Activated CD4-positive, alpha-beta T cell treated with anti-CD3 and anti-CD28 coated beads, Interleukin-2, amount 10 ng/mL, durations not matched to agents 24 days and 14 days (primary cell): ENCODE measurements at places on chromosomes 3 and 15. TPM values are rescaled to one million over a fixed set of nuclear protein-coding genes. Genes with fewer than 3 reads are reported as not detected.

GRCh38 chr15:56205061-56205876 lies 38.4 kb downstream of the RFX7 start:
- no peak for DNase-seq
- peaks cover 23% of the 10 kb centered on the region for H3K36me3 ChIP-seq
- no peaks in the 10 kb centered on the region for H3K27me3 ChIP-seq
- no peak overlapping the region for H3K4me3 ChIP-seq

DNA sequence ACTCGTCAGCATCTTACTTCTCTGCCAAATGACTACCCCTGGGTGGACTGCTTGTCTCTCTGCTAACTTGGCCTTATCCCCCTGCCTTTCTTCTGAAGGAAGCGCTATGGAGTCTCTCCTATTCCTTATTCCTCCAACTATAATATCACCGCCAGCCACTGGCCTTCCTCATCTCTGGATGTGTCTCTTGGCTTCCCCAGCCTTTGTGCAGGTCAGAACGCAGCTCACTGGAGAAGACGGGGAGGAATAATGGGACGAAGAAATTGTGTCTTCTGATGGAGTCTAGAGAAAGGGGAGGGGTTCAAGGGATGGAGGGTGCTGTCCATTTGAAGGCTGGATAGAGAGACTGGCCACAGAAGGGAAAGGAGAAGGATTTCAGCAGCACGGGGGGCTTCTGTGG lies 16.9 kb downstream of the ITGA11 start:
- no peak overlapping the region for H3K27ac ChIP-seq
- DNase-seq, result no peak
- H3K36me3 ChIP-seq, result no peaks in the 10 kb centered on the region
- H3K4me3 ChIP-seq, result no peak overlapping the region
- no peaks in the 10 kb centered on the region for H3K4me1 ChIP-seq
- no peaks in the 10 kb centered on the region for H3K27me3 ChIP-seq

GRCh38 chr3:27545061-27545460 lies 60.9 kb upstream of the SLC4A7 start:
- no peak overlapping the region for H3K4me3 ChIP-seq
- H3K27ac ChIP-seq, result no peak overlapping the region
- H3K27me3 ChIP-seq, result no peaks in the 10 kb centered on the region
- H3K36me3 ChIP-seq, result no peaks in the 10 kb centered on the region

GRCh38 chr3:127690823-127691452 lies 18.2 kb downstream of the ABTB1 start:
- H3K4me1 ChIP-seq, result no peaks in the 10 kb centered on the region
- H3K36me3 ChIP-seq, result no peaks in the 10 kb centered on the region

- H3K36me3 ChIP-seq, result no peaks in the 10 kb centered on the region
- DNase-seq, result no peak
- no peak overlapping the region for H3K4me3 ChIP-seq
- peaks cover 32% of the 10 kb centered on the region for H3K27me3 ChIP-seq
Observed at GRCh38 chr3:45355351-45355750, 33.0 kb upstream of the LARS2 start.

Gene KCNMB3
- 0.19 and 0.70 TPM in 2 replicates for total RNA-seq

Gene MYO1E
- 34.5 and 45.1 TPM in 2 replicates for total RNA-seq

Gene FOXB1
- total RNA-seq, result 0.54 and 0.68 TPM in 2 replicates

Gene ISLR2
- total RNA-seq, result not detected in 2 replicates
